ENCODE measurements at places on chromosomes 7 and 10. TPM values are rescaled to one million over a fixed set of nuclear protein-coding genes. Genes with fewer than 3 reads are reported as not detected.

Gene AKR1C4
- polyA plus RNA-seq: 0.52 TPM

Gene PNLIP
- polyA plus RNA-seq: not detected

Gene OR6B1
- polyA plus RNA-seq: not detected

Gene NEUROD6
- not detected for polyA plus RNA-seq

Gene NPS
- not detected for polyA plus RNA-seq

Gene ANKRD2
- polyA plus RNA-seq: not detected

Gene STEAP1
- polyA plus RNA-seq: 8.5 TPM

Gene CAMK2B
- 1.7 TPM for polyA plus RNA-seq

Gene ASAH2
- 3.5 TPM for polyA plus RNA-seq

Gene OPALIN
- not detected for polyA plus RNA-seq

Gene VIPR2
- 4.5 TPM for polyA plus RNA-seq

Gene MYO3A
- polyA plus RNA-seq: 0.93 TPM

Gene OR2A12
- 0.11 TPM for polyA plus RNA-seq

Gene IKZF1
- 0.52 TPM for polyA plus RNA-seq

DNA sequence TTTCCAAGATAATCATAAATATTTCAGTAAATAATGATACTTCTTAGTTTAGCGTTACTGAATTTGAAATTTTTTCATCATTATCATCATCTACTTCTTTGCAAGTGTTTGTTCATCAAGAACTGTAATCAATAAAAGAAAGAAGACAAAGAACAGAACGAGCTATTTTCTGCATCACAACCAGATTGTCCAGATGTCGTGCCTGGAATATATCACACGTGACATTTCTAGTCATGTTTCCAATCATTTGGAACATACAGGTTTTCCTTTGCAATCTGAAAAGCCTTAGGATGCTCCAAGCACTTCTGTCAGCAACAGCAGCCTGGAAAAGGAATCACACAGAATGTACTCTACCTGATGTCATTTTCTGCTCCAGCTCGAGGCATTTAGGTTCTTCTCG is 107.4 kb downstream of the FAM107B start:
- DNase-seq: no peak

DNA sequence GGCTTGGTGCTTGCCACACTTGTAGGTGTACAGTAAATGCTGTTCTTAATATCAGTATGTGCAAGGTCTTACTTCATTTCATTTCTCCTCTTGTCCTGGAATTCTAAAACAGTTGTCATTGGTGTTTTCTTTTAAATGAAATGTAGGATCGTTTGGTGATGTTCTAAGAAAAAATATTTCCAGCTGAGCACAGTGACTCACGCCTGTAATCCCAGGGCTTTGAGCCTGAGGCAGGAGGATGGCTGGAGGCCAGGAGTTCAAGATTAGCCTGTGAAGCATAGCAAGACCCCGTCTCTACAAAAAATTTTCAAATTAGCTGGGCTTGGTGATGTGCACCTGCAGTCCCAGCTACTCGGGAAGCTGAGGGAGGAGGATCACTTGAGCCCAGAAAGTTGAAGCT is 32.6 kb upstream of the ELN start:
- DNase-seq: peak; percentile 42

GRCh38 chr7:148664324-148664723 is 34.4 kb upstream of the CUL1 start:
- peak; percentile 18 for DNase-seq

GRCh38 chr7:66778201-66778600 is 37.7 kb downstream of the RABGEF1 start:
- DNase-seq: no peak

GRCh38 chr10:118800920-118801319 is 46.1 kb upstream of the CACUL1 start:
- DNase-seq: peak; percentile 44

- peak; percentile 45 for DNase-seq
These were observed 201.4 kb downstream of the PTEN start for GRCh38 chr10:88064608-88065382.

- DNase-seq: no peak
These were observed 7.6 kb downstream of the TACR2 start for GRCh38 chr10:69409176-69409495.

DNA sequence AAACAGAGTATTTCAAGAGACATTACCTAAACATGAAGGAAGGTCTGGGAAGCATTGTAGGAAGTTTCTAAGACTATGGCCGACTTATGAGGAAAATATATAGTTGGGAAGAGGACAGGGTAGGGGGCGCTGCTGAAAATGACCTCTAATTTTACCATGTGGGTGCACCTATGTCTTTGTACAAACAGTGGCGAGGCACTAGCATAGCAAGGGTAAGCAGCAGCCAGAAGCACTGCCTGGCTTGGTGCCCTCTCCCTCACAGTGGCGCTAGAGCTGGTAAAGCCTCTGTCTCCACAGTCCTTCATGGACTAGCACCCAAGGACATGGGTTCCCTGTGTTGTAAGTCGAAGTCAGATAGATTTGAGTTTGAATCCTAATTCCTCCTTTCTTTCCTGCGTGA is 461.2 kb downstream of the INHBA start:
- no peak for DNase-seq

GRCh38 chr7:155944901-155945300 is 132.6 kb upstream of the SHH start:
- no peak for DNase-seq

DNA sequence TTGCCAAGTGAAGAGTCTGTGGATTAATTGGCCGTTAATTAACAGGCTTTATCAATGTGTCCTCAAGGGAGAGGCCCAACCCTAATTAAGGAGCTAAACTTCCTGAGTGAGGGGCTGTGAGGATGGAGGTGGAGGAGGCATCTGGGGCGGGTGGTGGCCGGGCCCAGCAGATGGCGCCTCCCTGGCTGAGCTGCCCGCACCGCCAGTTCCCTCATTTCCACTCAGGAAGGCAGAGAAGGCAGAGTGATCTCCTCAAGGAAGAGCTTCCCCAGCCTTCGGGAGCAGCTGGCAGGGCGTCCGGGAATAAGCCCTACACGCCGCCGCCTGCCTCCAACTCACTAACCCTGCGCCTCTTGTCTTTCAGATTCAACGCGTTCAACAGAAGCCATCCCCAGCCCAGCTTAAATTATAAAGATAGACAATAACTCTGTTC is 112.2 kb downstream of the CYTH3 start:
- peak; percentile 79 for DNase-seq

- DNase-seq: no peak
These were observed 166.9 kb downstream of the CUX1 start for GRCh38 chr7:101984133-101984879.

- no peak for DNase-seq
These were observed 356.4 kb downstream of the GALNT17 start for GRCh38 chr7:71488308-71488707.

- no peak for DNase-seq
These were observed 67.2 kb downstream of the EBF3 start for GRCh38 chr10:129896860-129897200.

DNA sequence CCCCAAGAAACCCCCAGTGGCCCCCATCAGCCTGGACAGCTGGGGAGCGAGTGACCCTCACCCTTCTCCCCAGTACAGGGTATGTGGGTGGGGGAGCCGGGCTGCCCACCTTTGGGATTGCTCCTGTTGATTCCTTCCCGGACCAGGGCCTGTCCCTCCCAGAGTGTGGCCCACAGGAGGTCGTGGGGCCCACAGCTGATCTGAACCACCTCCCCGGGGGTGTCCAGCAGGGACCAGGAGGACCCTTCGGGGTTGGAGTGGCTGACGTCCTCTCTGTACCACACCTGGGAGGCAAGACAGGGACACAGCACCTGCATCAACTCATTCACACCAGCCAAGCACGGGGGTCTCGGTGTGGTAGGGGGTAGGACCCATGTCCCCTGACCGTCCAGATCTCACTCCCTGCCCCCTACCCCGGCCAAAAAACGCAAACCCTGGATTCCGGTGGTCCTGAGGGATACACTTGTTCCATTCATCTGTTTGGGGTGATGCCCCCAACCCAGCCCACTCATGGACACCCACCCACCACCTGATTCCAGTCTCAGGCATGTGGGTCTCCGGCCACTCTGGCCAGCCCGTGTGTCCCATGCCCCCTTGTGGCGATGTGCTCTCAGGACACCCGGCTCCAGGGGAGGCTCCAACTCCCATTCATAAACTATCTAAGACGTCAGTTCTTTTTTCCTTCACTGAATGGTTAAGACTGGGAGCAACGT is 10.9 kb downstream of the TECPR1 start:
- DNase-seq: peak; percentile 59

GRCh38 chr7:3892686-3893085 is 591.6 kb downstream of the SDK1 start:
- no peak for DNase-seq

- DNase-seq: peak; percentile 85
These were observed 715 bp upstream of the PANK1 start for GRCh38 chr10:89645742-89646172.

GRCh38 chr7:80087051-80087770 is 47.4 kb upstream of the GNAI1 start:
- no peak for DNase-seq

All from hepatocyte (in vitro differentiated cells).